Osteocyte (in vitro differentiated cells): ENCODE measurements at places on chromosomes 4 and X. TPM values are rescaled to one million over a fixed set of nuclear protein-coding genes. Genes with fewer than 3 reads are reported as not detected.

DNA sequence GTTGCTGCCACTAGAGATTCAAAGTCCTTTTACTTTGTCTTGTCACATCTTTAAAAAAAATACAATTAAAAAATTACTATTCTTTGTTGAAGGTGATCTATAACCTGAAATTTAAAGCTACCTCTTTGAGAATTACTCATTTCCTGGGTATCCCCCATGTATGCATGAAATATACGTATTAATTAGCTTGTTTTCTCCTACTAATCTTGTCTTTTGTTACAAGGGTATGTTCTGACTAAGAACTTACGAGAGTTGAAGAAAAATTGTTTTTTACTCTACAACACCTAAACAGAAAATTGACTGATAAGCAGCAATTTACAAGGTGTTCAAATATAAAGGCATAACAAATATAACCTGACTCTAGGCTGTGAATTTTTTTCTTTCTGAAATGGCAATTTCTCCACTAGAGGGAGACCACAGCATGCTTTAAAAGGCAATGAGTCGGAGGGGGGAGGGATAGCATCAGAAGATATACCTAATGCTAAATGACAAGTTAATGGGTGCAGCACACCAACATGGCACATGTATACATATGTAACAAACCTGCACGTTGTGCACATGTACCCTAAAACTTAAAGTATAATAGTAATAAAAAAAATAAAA is 249.6 kb downstream of the OPHN1 start:
- H3K27me3 ChIP-seq: no peaks in the 10 kb centered on the region
- no peak overlapping the region for H3K4me3 ChIP-seq
- no peak for DNase-seq
- no peak overlapping the region for H3K27ac ChIP-seq
- H3K36me3 ChIP-seq: no peaks in the 10 kb centered on the region
- peaks cover 5% of the 10 kb centered on the region for H3K4me1 ChIP-seq

DNA sequence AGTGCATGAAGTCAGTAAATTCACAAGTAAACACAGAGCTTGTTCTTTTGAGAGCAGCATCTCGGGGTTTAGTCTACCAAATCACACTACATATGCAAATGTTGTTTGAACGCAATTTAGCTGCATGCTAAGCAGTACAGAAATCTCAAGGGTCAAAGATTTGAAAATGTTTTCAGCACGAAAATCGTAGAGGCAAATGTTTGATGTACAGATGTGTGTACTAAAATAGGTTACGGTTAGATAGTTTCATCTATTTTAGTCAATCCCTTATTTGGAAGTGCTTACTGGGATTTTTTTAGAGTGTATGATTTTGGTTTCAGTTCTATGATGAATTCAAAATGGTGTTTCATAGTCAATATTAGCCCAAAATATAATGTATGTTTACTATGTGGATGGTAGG is 1928.2 kb upstream of the TENM3 start:
- no peaks in the 10 kb centered on the region for H3K4me1 ChIP-seq
- H3K4me3 ChIP-seq: no peak overlapping the region
- DNase-seq: no peak
- no peaks in the 10 kb centered on the region for H3K36me3 ChIP-seq
- no peaks in the 10 kb centered on the region for H3K27me3 ChIP-seq

The ABCG2 gene
- total RNA-seq: 0.24 TPM in 1 of 2 replicates, not detected in the other

The BEX2 gene
- total RNA-seq: 4.0 and 4.1 TPM in 2 replicates

GRCh38 chr4:169417629-169418282 is 147.0 kb upstream of the SH3RF1 start:
- peaks cover 10% of the 10 kb centered on the region for H3K36me3 ChIP-seq
- DNase-seq: no peak
- H3K4me1 ChIP-seq: no peaks in the 10 kb centered on the region
- H3K27ac ChIP-seq: no peak overlapping the region
- H3K4me3 ChIP-seq: no peak overlapping the region

GRCh38 chrX:93580634-93581033 is 92.7 kb downstream of the NAP1L3 start:
- H3K27me3 ChIP-seq: no peaks in the 10 kb centered on the region
- H3K4me3 ChIP-seq: no peak overlapping the region
- H3K27ac ChIP-seq: no peak overlapping the region

The KIAA1210 gene
- not detected in 2 replicates for total RNA-seq

The CT55 gene
- total RNA-seq: not detected in 2 replicates

GRCh38 chr4:120808475-120809141 is 113.9 kb downstream of the PRDM5 start:
- H3K27me3 ChIP-seq: no peaks in the 10 kb centered on the region
- H3K27ac ChIP-seq: no peak overlapping the region
- no peaks in the 10 kb centered on the region for H3K4me1 ChIP-seq
- DNase-seq: no peak
- H3K4me3 ChIP-seq: no peak overlapping the region
- peaks cover 31% of the 10 kb centered on the region for H3K36me3 ChIP-seq

DNA sequence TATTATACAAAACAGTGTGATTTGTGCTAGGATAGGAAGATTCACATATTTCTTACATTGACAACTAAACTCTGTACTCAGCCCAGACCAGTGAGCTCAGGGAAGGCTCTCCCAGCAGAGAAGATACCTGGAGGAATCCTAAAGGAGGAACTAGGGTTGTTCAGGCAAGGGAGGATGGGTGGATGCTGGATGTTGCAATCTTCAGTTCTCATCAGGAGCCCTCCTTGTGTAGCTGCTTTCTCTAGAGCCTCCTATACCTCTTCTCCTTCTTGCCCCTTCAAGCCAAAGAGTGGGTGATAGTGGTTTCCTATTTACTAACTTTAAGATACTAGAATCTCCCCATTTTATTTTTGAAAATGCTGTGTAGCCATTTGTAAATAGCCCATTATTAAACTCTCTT is 117.3 kb downstream of the NKX6-1 start:
- no peaks in the 10 kb centered on the region for H3K36me3 ChIP-seq
- H3K27me3 ChIP-seq: peaks cover 4% of the 10 kb centered on the region
- no peak for DNase-seq
- H3K27ac ChIP-seq: no peak overlapping the region
- H3K4me1 ChIP-seq: no peaks in the 10 kb centered on the region

GRCh38 chrX:150254909-150255308 is 108.2 kb upstream of the MAMLD1 start:
- H3K27me3 ChIP-seq: no peaks in the 10 kb centered on the region
- peaks cover 36% of the 10 kb centered on the region for H3K4me1 ChIP-seq
- no peak overlapping the region for H3K27ac ChIP-seq
- DNase-seq: peak; percentile 69

DNA sequence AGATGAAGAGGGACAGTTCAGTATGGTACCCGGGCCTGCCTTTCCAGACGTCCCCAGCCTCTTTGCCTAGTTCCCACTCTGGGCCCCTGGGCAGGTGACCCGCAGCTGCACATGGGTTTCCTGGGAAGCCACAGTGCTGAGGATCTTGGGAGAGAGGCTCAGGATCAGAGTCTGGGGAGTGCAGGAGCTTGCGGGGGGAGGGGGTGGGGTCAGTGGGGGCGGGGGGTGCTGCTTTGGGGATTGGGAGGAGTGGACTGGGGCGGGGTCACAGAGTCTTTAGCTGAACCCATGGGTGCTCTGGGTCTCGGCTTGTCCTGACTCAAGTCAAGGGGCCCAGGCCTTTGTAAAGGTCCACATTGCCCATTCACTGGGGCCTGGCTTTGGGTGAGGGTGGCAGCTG is 63.6 kb downstream of the TBL1X start:
- H3K27me3 ChIP-seq: no peaks in the 10 kb centered on the region
- H3K4me3 ChIP-seq: no peak overlapping the region
- no peak for DNase-seq
- no peak overlapping the region for H3K27ac ChIP-seq
- H3K4me1 ChIP-seq: peaks cover 46% of the 10 kb centered on the region

- H3K36me3 ChIP-seq: no peaks in the 10 kb centered on the region
- no peak overlapping the region for H3K4me3 ChIP-seq
- no peaks in the 10 kb centered on the region for H3K4me1 ChIP-seq
- H3K27me3 ChIP-seq: peaks cover 13% of the 10 kb centered on the region
These were observed 247.4 kb downstream of the FBXO8 start for GRCh38 chr4:174036111-174036510.

- H3K27ac ChIP-seq: peak overlapping the region; percentile 91
- peaks cover 37% of the 10 kb centered on the region for H3K36me3 ChIP-seq
- no peaks in the 10 kb centered on the region for H3K27me3 ChIP-seq
- H3K4me3 ChIP-seq: no peak overlapping the region
- H3K4me1 ChIP-seq: peaks cover 54% of the 10 kb centered on the region
These were observed 101.0 kb downstream of the PAPSS1 start for GRCh38 chr4:107619066-107619465.

- no peak for DNase-seq
- H3K4me1 ChIP-seq: no peaks in the 10 kb centered on the region
These were observed 42.1 kb downstream of the RHOH start for GRCh38 chr4:40238700-40239548.

- peaks cover 52% of the 10 kb centered on the region for H3K4me1 ChIP-seq
- peak overlapping the region; percentile 87 for H3K27ac ChIP-seq
- peaks cover 2% of the 10 kb centered on the region for H3K36me3 ChIP-seq
These were observed 155.3 kb upstream of the EDNRA start for GRCh38 chr4:147325571-147325981.

GRCh38 chr4:65968831-65969558 is 298.7 kb upstream of the EPHA5 start:
- no peaks in the 10 kb centered on the region for H3K36me3 ChIP-seq
- H3K27me3 ChIP-seq: no peaks in the 10 kb centered on the region
- DNase-seq: no peak
- no peak overlapping the region for H3K4me3 ChIP-seq

The STARD8 gene
- total RNA-seq: 1.4 and 1.7 TPM in 2 replicates

GRCh38 chr4:7326693-7327340 is 107.9 kb downstream of the PSAPL1 start:
- no peak overlapping the region for H3K4me3 ChIP-seq
- H3K27me3 ChIP-seq: no peaks in the 10 kb centered on the region
- DNase-seq: no peak
- no peaks in the 10 kb centered on the region for H3K36me3 ChIP-seq
- no peak overlapping the region for H3K27ac ChIP-seq

- H3K36me3 ChIP-seq: peaks cover 4% of the 10 kb centered on the region
- DNase-seq: no peak
- H3K27ac ChIP-seq: peak overlapping the region; percentile 92
- no peaks in the 10 kb centered on the region for H3K27me3 ChIP-seq
- no peak overlapping the region for H3K4me3 ChIP-seq
These were observed 53.1 kb upstream of the TSPAN5 start for GRCh38 chr4:98711526-98711925.

- DNase-seq: no peak
- no peak overlapping the region for H3K27ac ChIP-seq
- no peaks in the 10 kb centered on the region for H3K36me3 ChIP-seq
- peaks cover 2% of the 10 kb centered on the region for H3K27me3 ChIP-seq
- no peaks in the 10 kb centered on the region for H3K4me1 ChIP-seq
- no peak overlapping the region for H3K4me3 ChIP-seq
These were observed 3.9 kb downstream of the LOC101059915 start for GRCh38 chrX:71671043-71671780.

GRCh38 chr4:94516067-94516466 is 64.3 kb downstream of the PDLIM5 start:
- H3K4me1 ChIP-seq: peaks cover 79% of the 10 kb centered on the region
- no peak for DNase-seq
- H3K27ac ChIP-seq: peak overlapping the region; percentile 81
- H3K36me3 ChIP-seq: peaks cover 29% of the 10 kb centered on the region

The CD38 gene
- 0.08 TPM in 1 of 2 replicates, not detected in the other for total RNA-seq

DNA sequence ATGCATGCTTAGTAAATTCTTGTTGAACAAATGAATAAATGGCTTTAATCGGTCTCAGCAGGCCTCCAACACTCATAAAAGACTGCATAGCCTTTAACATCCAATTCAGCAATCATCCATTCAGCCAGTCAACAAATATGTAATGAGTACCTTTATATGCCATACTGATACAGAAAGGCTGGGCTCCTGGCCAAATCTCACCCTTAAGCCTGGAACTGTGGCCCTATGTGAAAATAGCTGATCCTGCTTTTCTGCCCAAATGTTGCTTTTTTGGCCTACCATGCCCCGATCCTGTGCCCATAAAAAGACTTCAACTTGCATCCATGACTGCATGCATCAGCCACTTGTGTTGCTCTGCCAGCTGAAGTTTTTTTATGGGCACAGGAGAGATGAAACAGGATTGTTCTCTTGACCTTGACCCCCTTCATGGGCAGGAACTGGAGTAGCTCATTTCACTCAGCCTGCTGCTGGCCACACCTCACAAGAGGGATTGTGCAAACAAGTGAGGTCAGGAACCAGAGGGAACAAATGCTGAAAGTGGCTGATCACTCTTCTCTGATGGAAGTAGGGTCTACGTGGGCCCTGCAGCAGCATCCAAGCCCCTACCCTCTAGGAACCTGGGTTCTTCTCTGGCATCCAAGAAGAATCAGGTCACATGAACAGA is 75.6 kb downstream of the NPY1R start:
- no peak overlapping the region for H3K4me3 ChIP-seq
- no peak for DNase-seq
- H3K27me3 ChIP-seq: peaks cover 2% of the 10 kb centered on the region
- H3K4me1 ChIP-seq: no peaks in the 10 kb centered on the region
- no peaks in the 10 kb centered on the region for H3K36me3 ChIP-seq
- H3K27ac ChIP-seq: no peak overlapping the region

The MAPK10 gene
- 16.2 and 19.2 TPM in 2 replicates for total RNA-seq
